T-helper 2 cell (primary cell): ENCODE measurements at places on chromosomes 11 and 22.
A peak's percentile ranks its signal among the peaks of the same experiment; 100 is the strongest.

DNA sequence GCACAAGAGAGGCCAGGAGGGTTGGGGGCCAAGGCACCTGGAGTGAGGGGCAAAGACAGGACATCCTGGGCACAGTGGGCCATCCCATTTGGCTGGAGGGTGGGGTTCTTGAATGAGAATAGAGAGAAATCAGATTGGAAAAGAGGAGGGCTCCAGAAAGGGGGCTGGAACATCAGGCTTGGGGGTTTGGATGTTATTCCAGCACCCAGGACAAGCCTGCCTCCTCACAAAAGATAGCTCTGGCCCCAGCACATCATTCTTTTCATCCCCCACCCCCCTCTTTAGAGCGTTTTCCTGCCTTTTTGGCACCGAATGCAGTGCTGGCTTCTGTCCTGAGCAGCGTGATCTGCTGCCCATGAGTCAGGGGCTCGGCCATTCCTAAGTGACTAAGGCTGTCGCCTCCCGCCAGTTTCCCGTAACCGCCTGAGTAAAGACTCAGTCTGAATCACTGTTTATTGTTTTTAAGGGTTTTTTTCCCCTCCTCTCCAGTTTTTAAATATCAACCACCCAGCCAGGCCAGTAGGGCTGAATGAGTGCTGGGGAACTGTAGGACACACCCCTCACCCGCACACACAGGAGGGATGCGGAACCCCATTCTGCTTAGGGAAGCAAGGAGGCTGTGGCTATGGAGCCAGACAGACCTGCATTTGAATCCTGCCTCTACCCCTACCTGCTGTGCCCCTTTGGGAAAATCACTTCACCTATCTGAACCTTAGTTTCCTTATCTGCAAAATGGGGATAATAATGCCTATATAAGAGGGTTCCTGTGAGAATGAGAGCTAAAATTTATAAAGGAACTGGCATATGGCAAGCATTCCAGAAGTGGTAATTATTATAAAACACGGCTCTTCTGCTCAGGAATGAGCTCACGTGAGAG, 32.4 kb upstream of the NAV2 start:
- no peak for DNase-seq

GRCh38 chr11:35515224-35515623, 10.2 kb downstream of the PAMR1 start:
- DNase-seq, result no peak

- no peak for DNase-seq
Observed at GRCh38 chr11:125071846-125072217, 8.7 kb downstream of the SLC37A2 start.

DNA sequence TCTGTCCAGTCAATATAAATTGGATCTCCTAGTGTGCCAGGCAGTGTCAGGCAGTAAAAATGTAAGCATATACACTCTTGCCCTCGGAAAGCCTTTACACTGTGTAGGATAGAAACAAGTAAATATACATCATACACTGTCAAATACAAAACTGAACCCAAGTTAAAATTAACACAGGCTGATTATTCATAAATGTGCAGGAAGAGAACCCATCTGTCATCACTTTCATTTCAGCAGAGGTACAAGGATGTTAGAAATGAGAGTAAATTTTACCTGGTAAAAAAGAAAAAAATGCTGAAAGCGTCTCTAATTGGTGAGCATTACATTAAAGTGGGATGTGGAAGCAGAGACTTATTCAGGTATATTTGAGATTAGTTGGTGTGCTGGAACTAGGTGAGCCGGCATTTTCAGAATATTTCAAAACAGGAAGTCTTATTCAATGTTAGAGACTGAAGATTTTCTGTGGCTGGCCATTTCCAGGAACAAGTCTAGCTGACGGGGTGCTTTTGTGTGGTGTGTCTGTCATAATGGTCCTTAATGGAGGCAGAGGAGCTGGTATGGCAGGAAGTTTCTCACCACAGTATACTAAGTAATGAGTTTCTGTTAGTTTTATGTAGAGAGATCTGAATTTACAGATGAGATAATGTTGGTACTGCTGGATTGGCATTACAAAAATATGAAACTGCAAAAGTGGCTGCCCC, 192.6 kb downstream of the CASP12 start:
- peak; percentile 49 for DNase-seq

DNA sequence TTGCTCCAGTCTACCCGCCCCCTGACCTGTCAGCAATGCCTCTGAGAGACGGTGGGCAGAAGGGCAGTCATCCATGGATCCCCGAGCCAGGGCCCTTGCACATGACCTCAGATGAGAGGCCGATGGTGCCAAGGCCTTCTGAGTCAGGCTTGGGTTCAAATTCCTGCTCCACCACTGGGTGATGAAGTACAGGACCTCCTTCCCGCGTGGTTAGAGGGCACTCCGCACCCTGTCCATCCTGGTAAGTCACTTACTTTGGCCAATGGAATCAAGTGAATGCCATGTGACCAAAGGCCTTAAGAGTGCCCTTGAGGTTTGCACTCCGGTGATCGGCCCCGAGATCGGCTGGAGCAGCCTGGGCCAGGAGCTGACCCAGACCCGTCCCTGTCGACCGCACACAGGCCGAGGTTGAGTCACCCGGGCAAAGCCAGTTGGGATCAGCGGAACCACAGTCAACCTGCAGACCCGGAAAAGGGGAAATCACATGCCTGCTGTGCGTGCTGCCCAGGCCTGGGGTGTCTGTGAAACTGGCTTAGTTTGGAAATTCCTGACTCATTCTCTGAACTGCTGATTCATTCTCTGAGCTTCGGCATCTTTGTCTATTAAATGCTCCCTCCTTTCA, 48.9 kb downstream of the RTL6 start:
- no peak for DNase-seq

DNA sequence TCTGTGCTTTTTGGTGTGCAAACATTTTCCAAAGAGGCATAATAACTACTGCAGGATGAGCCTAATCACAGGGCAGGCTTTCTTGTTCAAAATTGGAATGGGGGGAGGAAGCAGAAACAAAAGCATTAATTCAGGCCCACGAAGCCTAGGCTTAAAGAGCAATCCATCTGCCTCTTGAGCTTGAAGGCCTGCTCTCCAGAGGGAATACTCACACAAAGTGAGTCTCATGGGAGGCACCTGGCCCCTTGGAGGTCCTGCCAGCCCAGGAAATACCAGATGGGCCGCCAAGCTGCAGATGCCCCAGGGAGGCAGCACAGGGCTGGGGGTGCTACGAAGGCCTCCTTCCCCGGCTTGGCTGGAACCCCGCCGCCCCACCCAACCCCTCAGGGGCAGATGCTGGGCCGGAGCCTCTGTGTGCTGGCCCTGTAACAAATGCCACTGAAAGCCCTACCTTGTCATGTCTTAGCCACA, 39.3 kb upstream of the COMT start:
- DNase-seq, result no peak

DNA sequence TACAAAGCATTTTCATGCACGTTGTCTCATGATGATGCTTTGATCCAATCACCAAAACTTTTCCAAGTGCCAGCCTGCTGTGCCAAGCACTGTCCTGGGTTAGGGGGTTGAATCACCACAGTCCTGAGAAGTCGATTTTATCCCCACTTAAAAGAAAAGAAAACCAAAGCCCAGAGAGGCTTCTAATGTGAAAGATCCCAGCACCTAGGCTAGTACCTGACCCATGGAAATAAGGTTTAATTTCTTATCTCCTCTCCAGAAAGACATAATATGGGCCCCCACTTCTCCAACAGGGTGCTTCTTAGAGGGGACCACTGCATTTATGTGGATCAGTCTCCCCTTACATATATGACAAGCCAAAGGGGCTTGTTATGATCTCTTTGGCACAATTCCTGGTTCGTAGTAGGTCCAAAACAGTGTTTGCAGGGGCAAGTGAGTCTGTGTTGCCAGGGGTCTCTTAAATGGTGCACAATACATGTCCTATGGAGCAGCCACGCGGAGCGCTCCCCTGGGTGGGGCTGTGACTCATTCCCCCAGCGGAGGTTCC, 1.9 kb upstream of the BCL9L start:
- DNase-seq, result no peak

- no peak for DNase-seq
Observed at GRCh38 chr11:87306262-87306851, 268.6 kb downstream of the TMEM135 start.

- DNase-seq, result peak; percentile 22
Observed at GRCh38 chr11:3165152-3165705, at the start of gene OSBPL5. Gene OSBPL5, minus strand, starts transcription at chr11:3165310. Its CDS starts 36,162 bp downstream, at chr11:3129148.

- no peak for DNase-seq
Observed at GRCh38 chr11:132792341-132793140, 739.8 kb downstream of the OPCML start.

GRCh38 chr11:79506734-79507344, 66.0 kb upstream of the TENM4 start:
- DNase-seq, result no peak

GRCh38 chr22:40007853-40008710, 13.3 kb downstream of the FAM83F start:
- no peak for DNase-seq

DNA sequence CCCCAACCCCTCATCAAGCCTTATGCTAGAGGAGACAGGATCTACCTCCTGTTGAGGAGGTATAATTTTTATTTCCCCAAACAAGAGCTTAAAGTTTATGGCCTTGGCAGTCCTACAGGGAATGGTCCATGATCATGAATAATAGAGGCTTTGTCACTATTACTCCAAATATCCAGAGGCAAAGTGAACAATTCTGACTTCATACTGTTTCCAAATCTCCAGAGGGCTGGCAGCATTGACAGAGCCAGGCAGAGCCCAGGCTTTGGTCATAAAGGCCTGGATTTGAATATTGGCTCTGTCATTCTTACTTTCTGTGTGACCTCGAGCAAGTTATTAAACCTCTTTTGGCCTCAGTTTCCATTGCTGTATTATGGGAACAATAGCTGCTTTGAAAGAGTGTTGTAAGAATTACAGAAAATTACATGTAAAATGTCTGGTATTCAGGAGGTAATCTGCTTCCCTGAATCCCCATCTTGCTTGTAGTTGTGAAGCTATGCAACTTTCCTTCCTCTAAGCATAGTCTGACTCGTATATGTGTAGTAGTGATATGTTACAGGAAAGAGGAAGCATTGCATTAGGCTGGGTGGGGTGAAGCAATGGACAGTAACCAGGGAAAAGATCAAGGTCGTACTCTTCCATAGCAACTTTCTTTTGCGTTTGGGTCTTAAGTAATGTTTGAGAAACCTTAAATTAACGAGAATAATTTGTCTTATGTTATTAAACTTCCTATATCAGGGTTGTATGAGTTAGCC, 88.8 kb downstream of the CD44 start:
- no peak for DNase-seq

GRCh38 chr22:40510631-40511364, 125.7 kb downstream of the MRTFA start:
- no peak for DNase-seq

GRCh38 chr22:30235687-30236170, 10.8 kb downstream of the LIF start:
- DNase-seq, result no peak

- peak; percentile 58 for DNase-seq
Observed at GRCh38 chr22:24525416-24526037, 29.4 kb downstream of the GUCD1 start.

GRCh38 chr11:27002431-27002830, 8.5 kb downstream of the FIBIN start:
- DNase-seq, result no peak

- no peak for DNase-seq
Observed at GRCh38 chr11:110077831-110078325, 15.3 kb upstream of the ZC3H12C start.

GRCh38 chr11:69707176-69707575, 3.4 kb upstream of the FGF19 start:
- DNase-seq, result no peak

GRCh38 chr11:686451-687243, 8.4 kb downstream of the DEAF1 start:
- no peak for DNase-seq

DNA sequence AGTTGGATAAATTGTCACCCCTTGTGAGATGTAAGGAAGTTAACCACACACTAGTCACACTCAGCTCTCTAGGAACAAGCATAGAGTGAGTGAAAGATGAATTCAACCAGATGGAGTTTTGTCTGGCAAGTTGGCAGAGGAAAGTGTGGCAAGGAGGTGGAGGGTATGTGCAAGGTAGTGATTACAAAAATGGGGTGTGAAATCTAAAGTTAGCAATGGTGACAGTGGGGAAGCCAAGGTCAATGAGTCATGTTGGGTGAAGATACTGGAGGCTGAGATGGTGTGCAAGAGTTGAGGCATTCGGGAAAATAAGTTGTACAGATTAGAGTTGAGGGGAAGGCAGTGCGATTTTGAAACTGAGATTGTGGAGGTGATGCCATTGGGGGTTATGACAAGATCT, 33.7 kb downstream of the MRGPRX2 start:
- DNase-seq, result no peak

DNA sequence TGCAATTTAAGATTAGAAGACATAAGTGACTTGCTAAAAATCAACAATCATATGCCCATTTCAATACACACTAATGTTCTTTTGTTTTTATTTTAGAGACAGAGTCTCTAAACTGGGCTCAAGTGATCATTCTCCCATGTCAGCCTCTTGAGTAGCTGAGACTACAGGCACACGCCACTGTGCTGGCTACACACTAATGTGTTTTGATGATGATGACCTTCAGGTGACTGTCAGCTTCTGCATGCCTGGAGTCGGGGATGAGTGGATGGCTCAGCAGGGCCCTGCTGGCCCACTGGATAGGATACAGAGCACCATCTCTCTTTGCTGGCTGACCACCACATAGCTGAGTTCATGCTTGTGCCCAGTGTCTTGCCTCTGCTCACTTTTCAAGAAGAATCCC, 27.0 kb upstream of the POU2AF1 start:
- no peak for DNase-seq

- no peak for DNase-seq
Observed at GRCh38 chr11:124069429-124070401, 28.6 kb upstream of the OR10G7 start.

DNA sequence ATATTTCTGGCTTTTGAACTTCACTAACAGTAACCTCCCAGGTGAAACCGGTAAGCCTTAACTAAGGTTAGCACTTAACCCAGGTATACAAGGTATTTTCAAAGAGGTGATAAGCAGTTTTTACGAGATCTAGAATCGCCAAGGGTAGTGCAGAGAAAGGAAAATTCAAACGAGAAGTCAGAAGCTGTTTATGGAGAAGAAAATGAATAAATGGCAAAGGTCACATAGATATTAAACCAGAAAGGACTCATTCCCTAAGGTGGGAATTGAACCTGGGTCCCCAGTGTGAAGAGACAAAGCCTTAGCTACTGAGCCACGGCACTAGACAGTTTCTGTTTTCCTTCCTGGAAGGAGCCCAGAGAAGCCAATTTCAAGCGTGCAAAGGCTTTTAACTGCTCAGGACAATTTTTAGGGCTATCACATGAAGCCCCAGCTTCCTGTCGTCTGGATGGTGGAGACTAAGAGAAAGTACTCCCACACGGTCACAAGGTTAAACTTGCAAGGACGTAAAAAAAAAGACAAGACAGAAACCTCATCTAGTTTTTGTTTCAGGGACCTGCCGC, 5.7 kb upstream of the C1QTNF6 start:
- DNase-seq, result peak; percentile 65

DNA sequence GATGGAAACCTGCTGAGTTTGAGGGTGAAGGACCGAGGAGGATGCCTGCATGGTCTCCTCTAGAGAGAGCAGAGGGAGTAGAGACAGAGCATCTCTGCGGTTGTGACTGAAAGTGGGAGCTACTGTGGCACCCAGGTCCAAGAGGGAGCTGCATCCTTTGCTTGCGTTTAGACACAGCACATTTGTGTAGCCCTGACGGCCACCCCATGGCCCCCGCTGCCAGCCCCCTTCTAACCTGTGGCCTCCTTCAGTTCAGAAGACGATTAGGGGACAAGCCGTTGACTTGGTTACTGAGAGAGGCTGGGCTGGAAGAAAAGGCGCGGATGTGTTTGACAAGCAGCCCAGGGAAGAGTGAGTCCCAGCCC, 690.9 kb downstream of the BRD1 start:
- DNase-seq, result no peak
